Keratinocyte (primary cell): ENCODE measurements at places on chromosomes 2 and 18. TPM values are rescaled to one million over a fixed set of nuclear protein-coding genes. Genes with fewer than 3 reads are reported as not detected.

- DNase-seq: no peak
Measured at GRCh38 chr2:28810384-28811285, at the start of gene SPDYA. Gene SPDYA (plus strand): TSS chr2:28810834. CDS start chr2:28816015, 5,181 bp downstream.

- no peak for DNase-seq
Measured at GRCh38 chr2:238168196-238169047, 9.7 kb downstream of the ERFE start.

- DNase-seq: no peak
Measured at GRCh38 chr2:138275881-138276280, 225.7 kb upstream of the SPOPL start.

- DNase-seq: no peak
Measured at GRCh38 chr2:7725171-7725849, 808.1 kb downstream of the RNF144A start.

DNA sequence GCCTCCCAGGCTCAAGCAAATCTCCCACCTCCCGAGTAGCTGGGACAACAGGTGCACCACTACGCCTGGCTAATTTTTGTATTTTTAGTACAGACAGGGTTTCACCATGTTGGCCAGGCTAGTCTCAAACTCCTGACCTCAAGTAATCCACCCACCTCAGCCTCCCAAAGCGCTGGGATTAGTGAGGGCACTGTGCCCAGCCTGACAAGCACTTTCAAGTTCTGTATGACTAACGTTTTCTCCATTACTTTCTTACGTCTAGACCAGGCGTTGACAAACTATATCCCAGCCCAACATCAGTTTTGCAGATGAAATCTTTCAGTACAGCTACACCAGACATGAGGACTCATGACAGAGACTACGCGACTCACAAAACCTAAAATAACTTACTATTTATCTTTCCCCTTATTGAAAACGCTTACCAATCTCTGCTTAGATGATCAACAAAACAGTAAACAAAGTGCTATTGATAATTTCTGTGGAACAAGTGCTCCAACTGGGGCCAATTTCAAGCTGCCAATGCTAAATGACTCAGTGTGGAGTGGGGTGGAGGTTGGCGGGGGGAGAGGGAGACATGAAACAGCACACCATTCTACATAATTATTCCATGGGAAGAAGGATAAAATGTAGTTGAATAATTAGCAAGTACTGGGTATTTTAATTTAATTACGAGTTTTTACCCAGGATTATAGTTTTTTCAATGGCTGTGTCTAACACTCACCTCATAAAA lies 59.1 kb downstream of the SAP130 start:
- no peak for DNase-seq

DNA sequence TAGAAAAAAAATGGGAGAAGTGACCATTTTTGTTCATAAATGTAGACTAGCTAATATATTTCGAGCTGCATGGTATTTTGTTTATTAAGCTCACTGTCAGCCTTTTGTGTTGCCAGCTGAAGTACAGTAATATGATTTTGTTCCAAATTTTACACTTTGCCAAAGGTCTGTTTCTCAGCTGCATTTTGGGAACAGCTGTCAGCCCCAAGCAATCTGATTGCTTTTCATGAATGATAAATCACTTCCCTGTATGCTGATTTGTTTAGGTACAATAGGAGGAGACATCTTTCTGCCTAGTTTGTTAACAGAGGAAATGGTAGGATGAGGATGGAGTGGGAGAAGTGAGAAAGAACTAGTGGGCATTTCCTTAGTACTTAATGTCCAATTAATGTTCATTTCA lies 79.3 kb downstream of the NABP1 start:
- DNase-seq: no peak

GRCh38 chr2:39062320-39062719 lies 58.5 kb downstream of the SOS1 start:
- no peak for DNase-seq

DNA sequence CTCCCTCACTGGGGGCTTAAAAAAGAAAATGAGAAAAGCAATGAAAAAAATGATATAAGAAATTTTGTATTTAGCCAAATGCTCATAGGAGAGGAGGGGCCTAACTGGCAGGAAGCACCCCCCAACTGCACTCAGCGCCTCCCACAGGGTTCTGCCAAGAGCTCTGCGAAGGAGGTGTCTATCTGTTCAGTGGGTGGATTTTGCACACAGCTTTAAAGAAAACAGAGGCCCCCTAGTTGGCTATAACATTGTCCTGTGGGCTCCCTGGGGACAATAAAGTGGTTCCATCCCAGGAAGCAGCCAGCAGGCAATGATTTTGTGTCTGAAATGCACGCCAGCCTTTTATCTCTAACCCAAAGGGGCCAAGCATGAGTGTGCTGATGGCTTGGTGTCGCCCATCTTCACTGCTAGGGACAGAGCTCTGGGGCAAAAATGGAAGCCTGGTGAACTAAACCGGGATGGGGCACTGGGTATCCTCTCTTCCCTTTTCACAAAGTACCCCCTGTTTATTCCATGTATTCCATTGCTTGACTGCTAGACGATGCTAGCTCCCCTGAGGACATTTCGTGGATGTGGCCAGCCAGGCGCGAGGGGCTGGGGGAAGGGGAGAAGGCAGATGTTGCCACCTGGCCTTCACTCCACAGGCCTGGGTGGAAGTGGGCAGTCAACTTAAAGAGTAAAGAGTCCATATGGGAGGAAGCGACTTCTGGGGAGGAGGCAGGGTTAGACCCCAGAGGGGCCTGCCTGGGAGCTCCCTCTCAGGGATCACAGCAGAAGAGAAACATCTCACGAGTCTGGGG lies 205.7 kb downstream of the CYP26B1 start:
- DNase-seq: no peak

- DNase-seq: no peak
Measured at GRCh38 chr2:96325884-96326255, 753 bp downstream of the ITPRIPL1 start.

DNA sequence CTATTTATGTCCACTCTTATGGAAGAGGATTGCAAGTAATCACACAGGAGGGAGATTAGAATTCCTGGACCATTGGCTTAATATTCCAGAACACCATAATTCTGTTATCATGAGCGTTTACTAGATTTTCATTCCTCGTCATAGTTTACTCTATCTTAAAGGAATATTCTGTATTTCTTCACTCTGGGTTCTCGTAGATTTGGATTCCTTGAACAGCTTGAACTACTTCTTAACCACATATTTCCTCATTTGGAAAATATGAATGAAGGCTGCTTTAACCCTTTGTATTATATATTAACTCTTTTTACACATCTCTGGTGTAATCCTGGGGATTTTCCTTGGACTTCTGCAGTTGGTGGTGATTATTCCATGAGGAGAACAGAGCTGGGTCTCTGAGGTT lies 46.3 kb upstream of the CCBE1 start:
- no peak for DNase-seq

DNA sequence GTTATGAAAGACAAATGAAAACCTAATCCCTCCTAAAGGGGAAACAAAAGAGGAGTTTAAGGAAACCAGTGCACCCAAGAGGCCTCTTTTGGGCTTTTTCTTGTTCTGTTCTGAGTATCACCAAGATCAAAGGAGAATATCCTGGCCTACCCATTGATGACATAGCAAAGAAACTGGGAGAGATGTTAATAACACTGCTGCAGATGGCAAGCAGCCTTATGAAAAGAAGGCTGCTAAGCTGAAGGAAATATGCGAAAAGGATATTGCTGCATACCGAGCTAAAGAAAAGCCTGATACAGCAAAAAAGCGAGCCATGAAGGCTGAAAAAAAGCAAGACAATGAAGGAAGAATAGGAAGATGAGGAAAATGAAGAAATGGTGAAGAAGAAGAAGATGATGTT lies 23.6 kb upstream of the STAT4 start:
- DNase-seq: no peak

DNA sequence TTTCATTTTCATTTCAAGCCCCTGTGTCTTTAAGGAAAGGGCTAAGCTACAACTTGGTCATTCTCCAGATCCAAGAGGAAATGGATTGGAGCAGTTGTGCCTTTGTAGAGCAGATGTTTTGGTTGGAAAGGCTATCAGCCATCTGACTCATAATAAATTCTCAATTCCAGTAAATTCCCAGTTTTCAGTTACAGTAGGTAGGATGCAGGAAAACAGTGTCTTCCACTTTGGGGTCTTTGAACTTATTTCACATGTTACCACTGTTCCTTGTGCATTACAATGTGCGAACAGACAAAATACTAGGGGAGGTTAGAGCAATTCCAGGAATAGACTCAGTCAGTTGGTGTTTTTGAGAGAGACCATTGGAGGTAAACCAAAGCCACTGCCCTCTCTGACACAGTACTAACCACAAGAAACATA lies 211.9 kb downstream of the BABAM2 start:
- no peak for DNase-seq

GRCh38 chr18:25164211-25164847 lies 187.6 kb downstream of the ZNF521 start:
- DNase-seq: no peak

GRCh38 chr2:1638281-1638860 lies 105.9 kb downstream of the PXDN start:
- no peak for DNase-seq

- no peak for DNase-seq
Measured at GRCh38 chr2:100730290-100730868, 89.6 kb upstream of the NPAS2 start.

DNA sequence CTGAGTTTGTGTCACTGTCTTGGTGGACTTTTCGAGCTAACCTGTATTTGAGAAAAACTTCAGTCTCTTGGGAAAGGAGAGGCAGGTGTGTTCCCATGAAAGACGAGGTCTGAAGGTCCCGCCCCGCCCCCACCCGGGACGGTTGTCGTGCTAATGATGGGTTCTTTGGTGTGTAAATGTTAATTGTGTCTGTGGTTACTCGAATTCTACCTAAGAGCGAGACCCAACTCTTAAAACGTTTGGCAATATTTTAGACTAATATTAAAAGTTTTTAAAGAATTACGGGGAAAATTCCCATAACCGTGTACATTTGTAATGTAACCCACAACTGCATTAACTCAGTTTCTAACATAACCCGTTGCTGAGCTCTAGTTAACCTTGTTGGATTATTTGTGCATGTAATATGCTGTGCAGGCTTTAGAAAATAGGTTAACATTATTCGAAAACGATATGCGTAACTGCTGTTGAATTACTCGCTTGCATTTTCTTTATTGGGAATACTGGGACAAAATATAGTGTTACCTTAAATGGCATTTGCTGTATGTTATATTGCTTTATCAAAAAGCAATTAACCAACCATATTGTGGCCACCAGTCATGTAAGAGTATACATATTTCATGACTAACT lies 833 bp downstream of the EPB41L5 start:
- no peak for DNase-seq

GRCh38 chr2:179861416-179862067 lies at the start of gene ZNF385B:
Gene ZNF385B (minus strand): TSS chr2:179861612.
- no peak for DNase-seq

GRCh38 chr2:74603282-74604000 lies 44.7 kb downstream of the M1AP start:
- no peak for DNase-seq

- no peak for DNase-seq
Measured at GRCh38 chr2:47179388-47179787, 24.3 kb upstream of the STPG4 start.

DNA sequence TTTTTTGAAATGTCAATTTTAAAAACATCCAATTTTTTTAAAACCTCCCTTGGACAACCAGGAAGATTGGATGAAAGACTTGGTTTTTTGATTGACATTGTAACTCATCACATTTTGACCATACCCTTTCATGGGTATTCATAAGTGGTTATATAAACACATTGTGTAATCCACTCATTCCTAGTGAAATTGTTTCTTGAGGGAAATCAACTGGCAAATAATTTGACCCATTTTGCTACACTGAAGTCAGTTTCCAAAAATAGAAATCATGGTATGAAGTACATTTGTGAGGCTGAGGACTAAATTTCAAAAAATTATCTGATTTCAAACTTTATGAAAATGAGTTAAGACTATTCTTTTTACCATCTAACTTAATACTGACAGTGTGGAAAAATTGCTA lies 31.5 kb downstream of the FBXO48 start:
- DNase-seq: no peak

GRCh38 chr18:44123743-44124142 lies 556.9 kb upstream of the SETBP1 start:
- no peak for DNase-seq

DNA sequence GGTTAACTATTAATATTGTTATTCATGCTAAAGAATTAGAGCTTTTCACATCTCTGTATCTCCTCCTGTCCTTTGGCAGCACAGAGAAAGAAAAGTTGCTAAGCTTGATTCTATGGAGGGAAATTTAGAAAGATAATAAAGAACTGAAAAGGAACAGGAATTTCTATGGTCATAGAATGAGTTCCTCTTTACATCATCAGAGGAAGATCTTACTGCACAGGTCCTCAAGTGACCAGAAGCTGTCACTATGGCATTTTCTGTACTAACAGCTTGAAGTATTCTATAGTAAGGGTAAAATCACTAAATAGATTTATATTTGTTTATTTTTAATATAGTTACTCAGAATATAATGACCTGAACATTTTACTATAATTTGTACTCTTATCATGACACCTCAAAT lies 6.0 kb upstream of the PRKD3 start:
- DNase-seq: no peak

DNA sequence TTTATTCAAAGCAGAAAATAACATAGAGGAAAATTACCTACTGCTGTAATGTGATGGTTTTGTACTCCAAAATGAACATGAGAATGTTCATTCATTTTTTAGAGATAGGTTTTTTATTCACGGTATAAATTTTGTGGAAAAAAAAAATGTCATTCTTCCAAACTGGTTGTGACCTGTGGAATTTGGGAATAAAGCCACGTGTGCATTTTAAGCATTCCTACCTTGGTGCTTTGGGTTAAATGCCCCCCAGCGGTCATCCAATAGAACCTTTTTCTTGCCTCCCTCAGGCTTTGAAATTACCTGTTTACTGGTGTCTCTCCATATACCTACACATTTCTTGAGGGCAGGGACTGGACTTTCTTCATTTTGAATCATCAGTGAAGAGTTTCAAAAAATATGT lies 740.7 kb downstream of the DPP10 start:
- DNase-seq: no peak

RTP5 gene
- polyA plus RNA-seq: not detected in 3 replicates

SCYGR7 gene
- not detected in 3 replicates for polyA plus RNA-seq

CCBE1 gene
- 12.9 to 26.6 TPM (median 20.1 TPM) in 3 replicates for polyA plus RNA-seq

STAT4 gene
- polyA plus RNA-seq: 1.6 to 3.3 TPM (median 2.0 TPM) in 3 replicates

AMER3 gene
- not detected in 3 replicates for polyA plus RNA-seq

CDH20 gene
- polyA plus RNA-seq: not detected in 3 replicates

KCTD1 gene
- 18.7 to 57.6 TPM (median 32.1 TPM) in 3 replicates for polyA plus RNA-seq

IDH1 gene
- polyA plus RNA-seq: 96.3 to 160 TPM (median 116 TPM) in 3 replicates

SERPINB3 gene
- 3.8 to 26.8 TPM (median 12.7 TPM) in 3 replicates for polyA plus RNA-seq

GTF2A1L gene
- not detected in 3 replicates for polyA plus RNA-seq

SERPINB2 gene
- 555 to 1,052 TPM (median 733 TPM) in 3 replicates for polyA plus RNA-seq

ZNF521 gene
- polyA plus RNA-seq: 0.02 to 0.09 TPM (median 0.07 TPM) in 3 replicates

PARD3B gene
- 0.77 to 1.4 TPM (median 1.2 TPM) in 3 replicates for polyA plus RNA-seq

NT5C1B gene
- polyA plus RNA-seq: not detected in 3 replicates
